ENCODE measurements at places on chromosomes 6 and 20.

- DNase-seq: no peak
Measured at GRCh38 chr6:116994447-116994846, 117.4 kb downstream of the RFX6 start.

DNA sequence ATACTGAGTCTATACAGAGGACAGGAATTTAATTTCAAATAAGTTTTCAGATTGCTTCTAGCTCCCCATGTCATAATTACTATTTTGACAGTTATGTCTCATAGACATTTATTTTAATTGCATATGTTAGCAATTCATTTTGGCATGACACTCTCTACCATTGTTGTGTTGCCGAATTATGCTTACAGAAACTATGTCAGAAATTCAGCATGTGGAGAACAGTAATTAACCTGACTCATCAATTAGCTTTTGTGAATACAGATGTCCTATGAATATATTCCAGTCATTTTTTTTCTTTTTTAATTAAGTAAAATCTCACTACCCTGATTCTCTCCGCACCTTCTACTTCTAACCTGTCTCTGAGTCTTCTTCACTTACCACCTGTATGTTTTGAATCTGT, 105.1 kb downstream of the NKAIN2 start:
- DNase-seq: no peak

- DNase-seq: no peak
Measured at GRCh38 chr6:34961082-34961481, 72.0 kb downstream of the ANKS1A start.

GRCh38 chr20:33441142-33441955, 2.2 kb downstream of the SNTA1 start:
- no peak for DNase-seq

DNA sequence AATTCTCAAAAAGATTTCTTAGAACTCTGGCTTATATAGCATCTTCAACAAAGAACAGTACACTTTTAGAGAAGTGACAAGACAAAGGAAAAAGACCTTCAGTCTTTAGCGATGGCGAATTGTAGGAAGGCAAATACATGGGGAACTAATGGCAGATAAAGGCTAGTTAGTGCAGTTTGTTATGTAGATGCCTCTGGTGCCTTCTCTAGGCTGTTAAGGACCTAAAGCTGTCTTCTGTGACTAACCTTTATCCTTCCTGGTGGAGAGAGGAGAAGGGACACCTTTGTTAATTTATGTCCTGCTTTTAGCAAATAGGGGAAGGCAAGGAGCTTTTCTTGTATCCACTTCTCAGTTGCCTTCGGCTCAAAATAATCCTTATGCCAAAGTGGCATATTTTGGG, 7.2 kb downstream of the ANKRD6 start:
- no peak for DNase-seq

- DNase-seq: no peak
Measured at GRCh38 chr6:129680633-129681032, 29.3 kb downstream of the ARHGAP18 start.

DNA sequence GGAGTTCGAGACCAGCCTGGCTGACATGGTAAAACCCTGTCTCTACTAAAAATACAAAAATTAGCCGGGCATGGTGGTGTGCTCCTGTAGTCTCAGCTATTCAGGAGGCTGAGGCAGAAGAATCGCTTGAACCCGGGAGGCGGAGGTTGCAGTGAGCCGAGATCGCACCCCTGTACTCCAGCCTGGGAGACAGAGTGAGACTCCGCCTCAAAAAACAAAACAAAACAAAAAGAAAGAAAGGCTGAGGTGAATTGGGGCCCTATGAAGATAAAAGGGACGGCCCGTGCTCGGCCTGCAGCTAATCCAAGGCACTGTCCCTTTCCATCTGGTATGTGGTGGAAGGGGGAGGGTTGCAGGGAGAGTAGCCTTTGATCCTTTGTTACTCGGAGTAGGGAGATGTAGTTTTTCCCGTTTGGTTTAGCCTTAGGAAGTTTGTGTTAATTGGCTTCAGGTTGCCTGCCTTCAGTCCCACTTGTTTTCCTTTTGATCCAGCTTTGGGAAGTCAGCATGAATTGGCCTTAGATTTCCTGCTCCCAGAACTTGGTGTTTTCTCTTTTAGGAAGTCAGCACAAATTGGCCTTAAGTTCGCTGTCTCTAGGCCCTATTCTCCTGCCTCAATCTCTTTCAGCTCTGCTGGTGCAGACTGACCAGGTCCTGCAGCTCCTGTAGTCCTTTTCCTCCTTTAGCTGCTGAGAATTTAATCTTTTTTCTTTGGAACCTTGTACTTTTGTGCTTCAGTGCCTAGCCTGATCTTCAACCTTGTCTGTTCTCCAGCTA, 36.1 kb upstream of the PAQR8 start:
- DNase-seq: no peak

- DNase-seq: no peak
Measured at GRCh38 chr6:159074876-159075275, 30.1 kb upstream of the TAGAP start.

GRCh38 chr6:996271-996852, 303.4 kb upstream of the EXOC2 start:
- DNase-seq: no peak

GRCh38 chr20:17967521-17968365, 851 bp downstream of the SNX5 start:
- no peak for DNase-seq

DNA sequence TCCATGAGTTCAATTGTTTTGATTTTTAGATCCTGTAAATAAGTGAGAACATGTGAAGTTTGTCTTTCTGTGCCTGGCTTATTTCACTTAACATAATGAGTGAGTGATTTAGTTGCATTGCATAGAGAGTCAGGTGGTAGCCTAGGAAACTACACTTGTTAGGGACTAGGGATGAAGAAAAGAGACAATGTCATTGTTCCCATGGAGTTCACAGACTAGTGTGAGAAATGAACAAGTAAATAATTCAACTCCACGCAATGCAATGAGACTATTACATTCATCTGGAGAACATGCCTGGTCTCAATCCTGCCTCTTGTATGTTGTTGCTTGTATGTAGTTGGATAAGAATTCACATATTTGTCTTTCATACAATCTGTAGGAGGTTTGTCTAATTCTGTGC, 76.3 kb upstream of the B3GAT2 start:
- no peak for DNase-seq

DNA sequence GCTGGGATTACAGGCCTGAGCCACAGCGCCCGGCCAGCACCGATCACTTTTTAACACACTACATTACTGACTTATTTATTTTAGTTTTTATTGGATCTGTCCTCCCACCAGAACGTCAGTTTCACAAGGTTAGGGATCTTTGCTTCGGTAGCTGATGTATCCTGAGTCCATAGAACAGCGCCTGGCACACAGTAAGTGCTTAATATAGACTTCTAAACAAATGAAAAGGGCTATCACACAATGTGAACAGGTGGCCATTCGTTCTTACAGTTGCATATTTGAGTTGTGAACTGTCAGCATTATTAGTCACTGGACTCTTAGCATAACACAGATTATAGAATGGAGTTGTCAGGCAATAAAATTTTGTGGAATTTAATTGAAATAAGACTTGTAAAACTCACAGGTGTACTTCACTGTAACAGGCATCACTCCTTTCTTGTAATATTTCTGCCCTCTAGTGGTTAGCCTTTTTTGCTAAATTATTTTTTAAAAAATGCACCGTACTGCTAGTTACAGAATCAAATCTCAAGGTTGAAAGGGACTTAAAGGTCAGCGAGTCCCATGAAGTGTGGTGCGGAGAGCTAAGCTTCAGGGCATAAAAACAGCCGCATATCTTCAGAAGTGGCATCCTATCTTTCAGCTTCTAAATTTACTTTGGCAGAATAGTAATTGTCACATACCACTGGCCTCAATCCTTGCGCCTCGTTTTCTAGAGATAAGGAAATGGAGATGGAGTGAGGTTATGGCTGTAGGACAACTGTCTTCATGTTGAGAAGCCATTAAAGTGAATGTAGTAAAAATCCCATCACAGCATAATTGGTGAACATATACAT, 3.4 kb upstream of the TBC1D7 start:
- no peak for DNase-seq

DNA sequence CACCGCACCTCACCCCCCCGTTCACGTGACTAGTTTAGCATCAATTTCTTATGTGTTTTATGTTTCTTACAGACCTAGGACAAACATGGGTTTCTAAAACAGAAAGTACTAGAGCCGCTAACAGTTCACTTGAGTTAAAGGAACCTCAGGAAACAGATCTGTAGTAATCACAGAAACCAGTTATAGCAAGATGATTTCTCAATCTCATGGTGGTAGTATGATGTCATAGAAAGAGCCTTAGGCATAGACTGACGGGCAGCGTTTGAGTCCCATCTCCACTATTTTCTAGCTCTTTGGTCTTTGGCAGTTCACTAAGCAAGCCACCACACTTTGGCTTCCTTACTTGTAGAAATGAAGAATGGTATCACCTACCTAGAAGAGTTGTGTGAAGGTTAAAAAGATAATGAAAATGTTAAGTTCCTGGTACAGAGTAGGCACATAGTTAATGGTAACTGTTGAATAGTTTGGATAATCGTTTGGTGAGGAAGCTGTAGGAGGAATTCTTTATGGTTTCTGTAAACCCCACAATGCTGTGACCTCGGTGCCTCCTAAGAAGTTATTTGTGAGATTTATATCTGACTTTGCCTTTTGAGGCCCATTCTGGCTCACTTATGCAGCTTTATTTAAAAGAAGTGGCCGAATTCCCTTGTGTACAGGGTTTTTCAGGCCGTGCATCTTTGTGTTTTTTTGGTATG, 21.3 kb downstream of the CTNNBL1 start:
- no peak for DNase-seq

DNA sequence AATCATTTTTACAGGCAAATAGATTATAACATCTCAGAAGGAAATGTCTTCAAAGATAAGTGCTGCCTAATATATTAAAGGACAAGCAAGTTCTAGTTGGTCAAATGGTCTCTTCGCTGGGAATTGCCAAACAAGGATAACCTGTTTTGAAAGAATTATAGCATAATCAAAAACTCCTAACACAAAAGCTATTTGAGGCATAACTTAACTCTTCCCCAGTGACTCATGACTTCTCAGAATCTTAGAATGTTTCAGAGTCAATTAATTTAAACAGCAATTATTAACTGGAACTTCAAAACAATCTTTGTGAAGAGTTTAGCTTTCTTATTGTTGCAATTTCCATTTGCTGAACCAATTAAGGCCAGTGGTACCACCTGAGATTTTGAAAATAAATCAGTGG, 126.6 kb downstream of the MTFR2 start:
- DNase-seq: no peak

DNA sequence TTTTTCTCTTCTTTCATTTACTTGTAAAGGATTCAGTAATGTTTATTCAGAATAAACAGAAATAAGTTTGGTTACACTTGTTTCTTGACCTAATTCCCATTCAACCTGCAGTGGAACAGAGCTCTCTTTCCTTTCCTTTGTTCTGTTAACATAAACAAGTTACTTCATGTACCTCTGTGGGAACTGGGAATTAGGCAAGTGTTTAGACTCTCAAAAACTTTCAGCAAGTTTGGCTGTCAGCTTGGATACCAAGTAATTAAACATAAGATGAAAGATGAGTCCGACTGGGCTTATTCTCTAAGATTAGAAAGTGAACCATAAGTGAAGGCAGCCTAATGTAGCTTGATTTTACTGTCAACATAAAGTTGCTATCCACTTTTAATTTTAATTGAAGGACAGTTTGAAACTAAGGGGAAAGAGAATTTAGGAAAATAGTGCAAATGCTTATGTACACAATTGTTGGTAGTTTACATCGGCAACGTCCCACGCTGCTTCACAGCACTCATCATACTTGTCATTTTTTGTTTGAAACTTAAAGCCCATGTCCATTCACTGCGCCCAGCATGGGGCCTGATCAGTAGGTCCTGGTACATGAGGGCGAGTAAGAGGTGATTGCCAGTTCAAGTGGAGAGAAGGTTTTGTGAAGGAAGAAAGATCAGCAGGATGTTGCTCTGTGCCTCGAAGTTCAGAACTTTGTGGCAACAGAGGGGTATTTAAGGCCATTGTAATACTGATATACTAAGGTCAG, 113.0 kb downstream of the PLEKHG1 start:
- no peak for DNase-seq

- DNase-seq: no peak
Measured at GRCh38 chr6:125839879-125840278, 49.1 kb downstream of the NCOA7 start.

DNA sequence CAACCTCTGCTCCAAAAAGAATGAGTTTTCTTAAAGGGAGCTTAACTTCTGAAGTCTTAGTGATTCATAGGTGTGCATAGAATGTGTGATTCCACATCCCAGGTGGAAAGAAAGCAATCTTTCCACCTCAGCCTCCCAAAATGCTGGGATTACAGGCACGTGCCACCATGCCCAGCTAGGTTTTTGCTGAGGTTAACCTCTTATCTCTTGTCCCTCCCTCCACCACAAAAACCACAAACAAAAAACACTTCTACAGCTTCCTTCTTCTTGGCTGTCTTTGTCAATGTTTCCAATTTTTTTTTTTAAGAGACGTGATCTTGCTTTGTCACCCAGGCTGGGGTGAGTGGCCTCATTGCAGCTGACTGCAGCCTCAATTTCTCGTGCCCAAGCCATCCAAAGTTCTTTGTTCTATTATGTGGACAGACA, 8.1 kb upstream of the CSE1L start:
- no peak for DNase-seq

DNA sequence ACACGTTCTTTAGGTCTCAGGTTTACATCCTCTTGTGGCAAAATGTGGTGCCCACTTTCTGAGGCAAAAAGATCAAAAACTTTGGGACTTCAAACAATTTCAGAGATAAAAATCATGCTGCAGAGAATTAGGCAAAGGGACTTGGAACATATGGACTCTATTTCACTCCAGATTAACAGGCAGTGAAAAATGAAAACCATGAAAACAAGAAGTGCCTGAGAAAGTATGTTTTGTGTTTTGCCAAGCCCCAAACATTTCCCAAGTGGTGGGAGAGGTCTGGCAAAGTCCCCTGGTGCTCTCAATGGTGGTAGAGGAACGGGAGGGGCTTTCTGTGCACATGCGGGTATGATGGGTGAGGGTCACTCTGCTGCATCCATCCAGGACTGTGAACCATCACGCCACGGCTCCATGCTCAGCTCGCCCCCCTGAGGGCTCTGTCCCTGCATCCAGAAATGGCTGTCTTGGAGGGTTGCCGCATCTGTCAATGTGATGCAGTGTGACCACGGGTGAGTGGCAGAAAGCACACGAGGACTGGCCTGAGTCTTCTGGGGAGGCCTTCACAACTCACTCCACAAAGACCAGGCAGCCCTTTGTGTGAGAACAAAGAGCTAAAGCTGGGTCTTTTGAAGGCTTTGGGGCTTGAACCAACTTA, 43.2 kb upstream of the TBC1D7 start:
- no peak for DNase-seq

GRCh38 chr6:110561696-110562095, 85.3 kb upstream of the SLC22A16 start:
- DNase-seq: no peak

DNA sequence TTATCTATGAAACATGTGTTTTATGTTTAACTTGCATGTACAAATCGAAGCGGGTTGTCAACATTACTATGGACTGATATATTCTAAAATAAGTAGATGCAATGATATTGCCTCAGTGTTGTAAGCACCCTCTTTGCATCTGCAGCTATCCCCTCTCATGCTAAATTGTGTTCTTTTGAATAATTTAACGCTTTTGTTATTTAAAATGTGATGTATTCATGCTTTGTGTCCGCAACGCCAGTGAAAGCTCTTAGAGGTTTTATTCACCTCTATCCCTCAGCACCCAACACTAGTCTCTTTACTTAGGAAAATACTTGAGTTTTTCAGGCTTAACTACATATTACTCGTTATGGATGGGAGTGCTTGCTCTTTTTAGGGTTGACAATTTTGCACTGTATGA, 173.7 kb upstream of the ID4 start:
- no peak for DNase-seq

GRCh38 chr20:15842872-15843271, 730.4 kb downstream of the KIF16B start:
- no peak for DNase-seq

Data from fibroblast of skin of left biceps (primary cell).